ENCODE measurements at places on chromosomes 7 and 10. TPM values are rescaled to one million over a fixed set of nuclear protein-coding genes. Genes with fewer than 3 reads are reported as not detected.

Gene TMEM178B
- total RNA-seq = 20.0 TPM

Gene OR2A42
- 0.06 TPM for total RNA-seq

Gene PILRA
- 18.8 TPM for total RNA-seq

Gene PRLHR
- total RNA-seq = not detected

Gene AGAP9
- total RNA-seq = 10.3 TPM

DNA sequence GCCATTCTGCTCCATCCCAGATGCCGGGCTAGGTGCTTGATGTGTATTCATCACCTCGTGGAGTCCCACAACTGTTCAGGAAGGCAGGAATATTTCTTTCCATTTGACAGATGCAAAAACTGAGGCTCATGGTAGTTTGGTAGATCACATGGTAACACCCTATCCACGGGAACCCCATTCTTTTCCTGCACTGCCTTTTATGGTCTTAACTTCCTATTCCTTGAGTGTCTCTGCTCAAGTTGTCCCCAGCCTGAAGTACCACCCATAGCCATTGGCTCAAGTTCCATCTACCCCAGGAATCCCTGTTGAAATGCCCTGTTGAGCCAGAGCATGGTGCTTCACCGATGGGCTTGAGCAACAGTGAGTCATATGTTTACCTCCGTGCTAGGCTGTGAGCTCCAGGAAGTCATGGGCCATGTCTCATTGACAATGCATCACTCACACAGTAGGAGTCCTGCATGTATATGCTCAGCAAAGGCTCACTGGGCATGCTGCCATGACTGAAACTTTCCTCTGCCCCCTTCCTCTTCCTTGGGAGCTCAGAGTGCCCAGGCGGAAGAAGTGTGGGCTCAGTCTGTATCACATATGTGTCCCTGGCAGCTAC is 71.7 kb upstream of the ADAM12 start:
- DNase-seq = no peak

DNA sequence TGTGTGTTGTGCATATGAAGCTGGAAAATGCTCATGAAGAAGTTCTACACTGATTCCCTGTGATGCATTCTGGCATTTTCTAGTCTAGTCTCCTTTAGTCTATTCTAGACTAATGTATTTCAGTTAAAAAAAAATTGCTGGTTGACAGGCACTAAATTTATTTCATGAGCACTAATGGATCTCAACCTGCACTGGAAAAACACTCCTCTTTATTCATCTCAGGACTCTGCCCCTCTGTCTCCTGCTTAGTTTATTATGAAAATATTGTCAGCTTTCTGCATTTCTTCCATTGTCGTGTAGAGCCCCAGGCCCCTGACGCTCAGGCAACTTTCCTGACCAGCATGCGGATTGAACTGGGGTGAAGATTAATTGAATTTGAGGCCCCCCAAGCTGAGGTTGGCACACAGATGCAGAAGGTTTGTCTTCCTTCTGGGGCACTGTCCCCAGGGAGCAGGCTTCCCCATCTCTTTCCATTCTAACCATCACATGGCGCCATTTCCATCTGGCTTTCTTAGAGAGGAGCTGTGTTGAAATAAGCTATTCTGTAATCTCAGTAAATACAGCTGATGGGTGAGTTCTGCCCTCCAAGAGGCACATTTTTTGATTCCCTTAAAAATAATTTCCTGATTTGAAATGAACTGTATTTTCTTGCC is 128.7 kb downstream of the INSYN2A start:
- DNase-seq = no peak

- DNase-seq = no peak
Observed at GRCh38 chr7:110637252-110637651, 453.7 kb upstream of the LRRN3 start.

GRCh38 chr10:98332623-98333269 is 64.8 kb upstream of the LOXL4 start:
- no peak for DNase-seq

- peak; percentile 52 for DNase-seq
Observed at GRCh38 chr10:63767138-63767801, 246.1 kb downstream of the REEP3 start.

Measured in kidney (tissue), 22 donors.